Activated CD4-positive, alpha-beta T cell treated with anti-CD3 and anti-CD28 coated beads for 24 hours (primary cell): ENCODE measurements at places on chromosomes 3 and 15.

GRCh38 chr3:133367956-133368355 is 31.9 kb upstream of the BFSP2 start:
- DNase-seq, result no peak

DNA sequence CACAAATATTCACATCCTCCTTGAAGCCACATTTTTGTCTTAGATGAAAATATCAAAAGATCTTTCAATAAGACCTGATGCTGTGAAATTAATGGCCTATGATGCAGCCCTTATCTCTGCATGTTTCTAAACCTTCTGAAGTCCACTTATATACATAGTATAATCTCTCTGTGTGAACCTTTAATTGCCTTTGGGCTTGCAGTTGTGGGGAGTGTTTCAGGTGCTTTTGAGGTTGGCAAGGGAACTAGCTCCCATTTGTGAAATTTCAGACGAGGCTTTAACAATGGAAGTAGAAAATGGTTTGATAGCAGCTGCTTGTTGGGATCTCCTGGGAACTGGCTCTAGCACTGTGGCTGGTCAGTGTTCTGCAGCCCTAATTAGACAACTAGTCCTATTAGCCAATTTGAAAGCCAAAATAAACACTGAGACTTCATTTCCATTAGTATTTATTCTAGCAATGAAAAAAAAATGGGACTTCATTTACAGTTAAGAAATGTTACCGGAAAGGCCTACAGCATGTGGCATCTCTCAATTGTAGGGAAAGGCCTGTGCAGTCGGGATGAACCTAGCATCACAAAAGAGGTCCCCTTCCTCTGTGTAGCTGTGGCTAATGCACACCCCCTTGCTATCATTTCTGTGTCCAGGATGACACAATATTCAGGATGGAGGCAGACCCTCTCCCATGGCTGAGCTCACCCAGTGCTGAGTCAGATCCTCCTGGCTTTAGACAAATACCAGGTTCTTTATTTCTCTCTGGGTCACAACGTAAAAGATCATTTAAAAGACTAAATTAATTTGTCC is 140.7 kb upstream of the TRIM42 start:
- no peak for DNase-seq

GRCh38 chr3:48275287-48276027 is 34.6 kb downstream of the ZNF589 start:
- no peak for DNase-seq

DNA sequence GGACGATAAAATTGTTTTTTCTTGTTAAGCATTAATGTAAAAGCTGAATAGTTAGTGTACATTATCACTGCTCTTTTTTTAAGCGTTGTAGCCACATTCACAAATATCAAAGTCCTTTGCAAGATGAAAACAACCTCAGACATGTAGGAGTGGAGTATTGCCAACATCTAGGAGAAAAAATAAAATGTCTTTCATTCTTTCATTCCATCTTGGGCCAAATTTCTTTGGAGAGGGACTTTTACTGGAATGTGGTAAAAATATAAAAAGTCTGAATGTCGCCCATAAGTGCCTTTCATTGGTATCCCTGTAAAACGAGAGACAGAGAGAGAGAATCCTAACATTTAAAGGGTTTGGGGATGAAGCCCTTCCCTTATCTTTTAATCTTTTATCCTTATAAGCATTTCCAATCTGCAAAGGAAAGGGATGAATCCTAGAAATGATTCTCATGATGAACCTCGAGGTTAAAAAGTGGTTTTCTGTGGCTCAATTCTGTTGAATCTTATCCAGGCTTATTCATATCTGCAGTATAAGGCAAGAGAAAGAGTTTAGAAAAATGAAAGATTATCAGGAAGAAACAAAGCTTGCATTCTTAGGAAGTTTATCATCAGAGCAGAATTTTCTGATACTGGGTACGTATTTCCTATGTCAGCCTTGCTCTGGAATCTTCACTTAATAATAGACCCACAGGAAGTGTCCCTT is 1031.7 kb downstream of the MCTP2 start:
- DNase-seq, result no peak

DNA sequence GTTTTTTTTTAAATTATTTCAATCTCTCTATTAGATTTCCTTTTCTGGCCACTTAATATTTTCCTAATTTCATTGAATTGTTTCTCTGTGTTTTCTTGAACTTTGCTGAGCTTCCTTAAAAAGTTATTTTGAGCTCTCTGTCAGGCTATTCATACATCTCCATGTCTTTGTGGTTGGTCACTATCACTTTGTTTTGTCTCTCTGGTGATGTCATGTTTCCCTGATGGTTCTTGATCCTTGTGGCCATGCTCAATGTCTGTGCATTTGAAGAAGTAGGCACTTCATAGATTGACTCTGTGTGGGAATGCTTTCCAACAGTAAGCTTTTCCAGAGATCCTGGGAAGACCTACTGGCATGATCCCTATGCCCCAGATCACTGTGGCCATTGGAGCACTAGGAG is 18.6 kb downstream of the CD200R1 start:
- DNase-seq, result no peak

DNA sequence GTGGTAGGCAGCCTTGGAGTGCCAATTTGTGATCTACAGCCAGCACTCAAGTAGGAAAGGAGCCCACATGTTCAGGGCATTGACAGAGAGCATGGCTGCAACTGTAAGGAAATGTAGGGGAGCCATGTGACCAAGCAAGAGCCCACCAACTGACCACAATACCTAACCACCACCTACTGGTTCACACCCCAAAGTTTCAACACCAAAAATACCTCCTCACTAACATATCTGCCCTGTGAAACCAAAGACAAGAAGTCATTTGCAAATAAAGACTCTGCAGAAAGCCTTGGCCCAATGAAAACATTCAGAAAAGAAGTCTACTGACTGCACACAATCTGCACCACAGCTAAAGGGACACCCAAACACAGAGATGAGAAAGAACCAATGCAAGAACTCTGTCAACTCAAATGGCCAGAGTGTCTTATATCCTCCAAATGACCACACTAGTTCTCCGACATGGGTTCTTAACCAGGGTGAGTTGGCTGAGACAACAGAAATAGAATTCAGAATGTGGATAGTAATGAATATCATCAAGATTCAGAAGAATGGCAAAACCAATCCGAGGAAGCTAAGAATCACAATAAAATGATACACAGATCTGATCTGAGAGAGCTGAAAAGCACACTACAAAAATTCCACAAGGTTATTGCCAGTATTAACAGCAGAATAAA is 40.6 kb downstream of the SLC9C1 start:
- no peak for DNase-seq
